ENCODE measurements at places on chromosomes 5 and 9. TPM values are rescaled to one million over a fixed set of nuclear protein-coding genes. Genes with fewer than 3 reads are reported as not detected.

DNA sequence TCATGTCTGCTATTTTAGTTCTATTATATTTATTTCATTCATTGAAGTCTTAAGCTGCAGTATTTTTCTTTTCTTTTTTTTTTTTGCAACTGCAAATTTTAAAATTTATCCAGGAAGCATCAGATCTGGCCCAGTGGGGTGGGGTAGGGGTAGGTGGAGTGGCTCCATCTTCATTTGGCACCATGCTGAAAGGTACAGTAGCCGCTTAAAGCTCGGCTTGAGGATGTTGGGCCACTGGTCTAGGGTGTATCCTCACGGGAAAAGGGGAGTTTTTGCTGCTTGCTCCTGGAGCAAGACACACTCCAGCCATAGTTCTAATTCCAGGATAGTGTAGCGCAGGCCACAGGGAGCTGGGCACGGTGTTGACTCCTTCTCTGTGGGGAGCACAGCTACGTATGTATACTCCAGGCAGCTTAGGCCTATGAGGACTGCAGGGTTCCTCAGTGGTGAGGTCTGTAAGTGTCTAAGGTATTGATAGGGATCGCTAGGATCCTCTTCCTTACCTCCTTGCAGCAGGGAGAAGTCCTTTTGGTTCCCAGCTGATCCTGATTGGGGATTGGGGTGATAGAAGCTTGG, 22.7 kb downstream of the RCL1 start:
- DNase-seq, result no peak

Gene NUTM2G
- polyA plus RNA-seq, result 1.6 TPM

Gene PRSS3
- polyA plus RNA-seq, result not detected

DNA sequence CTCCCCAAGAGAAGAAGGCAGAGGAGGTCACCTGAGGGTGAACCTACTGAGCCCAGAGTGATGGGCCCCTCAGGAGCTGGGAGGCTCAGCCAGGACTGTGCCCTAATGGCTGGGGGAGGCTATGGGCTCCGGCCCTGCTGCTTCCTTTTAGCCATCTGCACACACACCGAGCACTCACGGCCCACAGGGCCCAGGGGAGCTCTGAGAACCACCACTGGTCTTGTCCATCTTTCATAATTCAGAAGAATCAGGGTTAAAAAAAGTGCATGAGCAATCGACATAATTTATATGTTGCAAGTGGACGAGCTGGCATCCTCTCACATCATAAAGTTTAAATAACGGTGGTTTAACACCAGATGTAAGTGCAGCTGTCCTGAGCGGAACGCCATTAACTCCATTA, 162.1 kb downstream of the FSTL4 start:
- no peak for DNase-seq

Gene INSYN2B
- 0.19 TPM for polyA plus RNA-seq

Gene LCP2
- 7.4 TPM for polyA plus RNA-seq

Gene ZNF883
- polyA plus RNA-seq, result 3.7 TPM

DNA sequence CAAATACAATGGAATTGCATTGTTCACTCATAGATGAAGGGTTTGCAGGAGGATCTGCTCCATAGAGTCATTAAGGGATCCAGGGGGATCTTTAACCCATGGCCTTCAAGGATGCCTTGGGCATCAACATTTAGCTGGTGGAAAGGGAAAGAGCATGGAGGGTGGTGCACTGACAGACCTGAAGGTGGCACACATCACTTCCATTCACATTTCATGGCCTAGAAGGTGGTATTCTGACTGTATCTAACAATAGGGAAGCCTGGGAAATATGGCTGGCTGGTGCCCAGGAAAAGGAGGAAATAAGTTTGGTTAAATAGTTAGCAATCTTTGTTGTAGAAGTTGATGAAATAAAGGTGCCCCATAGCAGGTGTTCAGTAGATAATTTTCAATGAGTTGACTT, 230.2 kb downstream of the CD180 start:
- DNase-seq, result no peak

Gene CACFD1
- polyA plus RNA-seq, result 18.5 TPM

Gene GABRG2
- polyA plus RNA-seq, result not detected

Gene MARCHF6
- 99.4 TPM for polyA plus RNA-seq

DNA sequence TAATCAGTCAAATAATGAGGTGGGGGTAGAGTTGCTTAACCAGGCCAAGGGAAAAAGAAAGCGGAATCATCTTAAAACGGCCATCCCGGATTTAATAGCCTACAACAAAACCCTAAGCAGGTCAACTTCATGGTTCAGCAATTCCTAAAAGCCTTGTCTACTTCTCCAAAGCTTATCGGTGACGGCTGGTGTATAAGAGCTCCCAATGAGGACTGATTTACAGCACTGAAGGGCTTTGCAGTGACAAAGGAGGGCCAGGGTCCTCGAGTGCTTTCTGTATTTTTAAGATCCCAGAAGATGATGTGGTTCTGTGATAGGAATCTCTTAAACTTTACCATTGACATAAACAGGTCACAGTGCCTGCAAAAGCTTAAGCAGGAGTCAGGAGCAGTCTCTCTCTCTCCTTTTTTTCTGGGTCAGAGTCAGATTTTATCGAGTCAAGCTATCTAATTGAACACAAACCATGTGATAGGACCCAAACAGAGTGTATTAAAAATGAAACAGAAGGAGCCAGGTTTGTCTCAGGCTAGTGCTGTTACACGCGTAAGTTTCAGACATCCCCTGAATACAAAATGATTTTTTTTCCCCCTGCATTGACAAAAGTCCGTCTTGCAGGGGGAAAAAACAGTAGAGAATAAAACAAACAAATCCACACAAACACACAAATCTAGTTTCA, 663.6 kb upstream of the ZNF608 start:
- DNase-seq, result no peak

Gene CDH9
- polyA plus RNA-seq, result not detected

DNA sequence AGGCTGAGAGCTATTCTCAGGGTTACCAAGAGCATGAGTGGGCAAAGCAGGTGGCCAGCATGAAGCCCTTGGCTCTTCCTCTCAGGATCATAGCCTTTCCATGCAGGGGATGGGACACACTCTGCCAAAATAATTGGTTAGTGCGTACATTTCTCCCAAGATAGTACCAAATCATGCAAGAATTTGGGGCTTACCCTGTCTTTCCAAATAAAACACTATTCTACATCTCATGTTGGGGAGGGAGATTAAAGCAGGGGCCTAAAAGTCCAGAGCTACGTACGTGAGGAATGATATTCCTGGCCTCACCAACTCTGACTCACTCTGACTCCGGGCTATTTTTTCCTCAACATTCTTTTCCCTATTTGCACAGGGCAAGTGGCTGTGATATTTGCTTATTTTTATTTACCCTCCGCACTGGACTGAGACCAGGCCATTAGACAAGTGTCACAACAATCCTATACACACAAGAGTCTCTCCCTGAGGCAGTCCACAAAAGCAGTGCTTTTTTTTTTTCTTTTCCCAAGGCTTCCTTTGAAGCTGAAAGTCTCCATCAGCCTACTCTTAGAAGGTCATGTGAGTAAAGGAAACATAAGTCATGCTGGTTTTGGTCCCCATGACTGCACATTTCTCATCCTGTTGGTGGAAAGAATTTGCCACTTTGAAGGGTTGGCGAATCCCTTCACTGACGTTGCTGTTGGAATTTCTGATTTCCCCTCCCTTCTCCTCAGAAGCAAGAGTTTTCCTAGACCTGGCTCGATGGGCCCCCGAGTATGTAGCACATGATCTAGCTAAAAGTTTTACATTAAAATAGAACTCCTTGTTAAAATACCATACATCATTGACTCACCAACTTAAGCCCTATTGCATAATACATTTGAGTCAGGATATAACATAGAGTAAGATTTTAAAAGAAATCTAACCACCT, 40.0 kb downstream of the TMEM252 start:
- DNase-seq, result no peak

- DNase-seq, result no peak
Measured at GRCh38 chr9:131534721-131535237, 3.7 kb upstream of the UCK1 start.

GRCh38 chr5:80755626-80756025, 100.8 kb upstream of the DHFR start:
- DNase-seq, result no peak

Gene CLIC3
- polyA plus RNA-seq, result 0.54 TPM

GRCh38 chr9:109401169-109401989, 80.5 kb upstream of the EPB41L4B start:
- no peak for DNase-seq

Gene OTULINL
- 3.4 TPM for polyA plus RNA-seq

GRCh38 chr5:58335518-58335917, 124.4 kb downstream of the PLK2 start:
- no peak for DNase-seq

GRCh38 chr5:111960476-111961215, 203.7 kb upstream of the NREP start:
- DNase-seq, result no peak

- no peak for DNase-seq
Measured at GRCh38 chr5:68333649-68334552, 118.3 kb downstream of the PIK3R1 start.

Gene CNTFR
- polyA plus RNA-seq, result 53.8 TPM

DNA sequence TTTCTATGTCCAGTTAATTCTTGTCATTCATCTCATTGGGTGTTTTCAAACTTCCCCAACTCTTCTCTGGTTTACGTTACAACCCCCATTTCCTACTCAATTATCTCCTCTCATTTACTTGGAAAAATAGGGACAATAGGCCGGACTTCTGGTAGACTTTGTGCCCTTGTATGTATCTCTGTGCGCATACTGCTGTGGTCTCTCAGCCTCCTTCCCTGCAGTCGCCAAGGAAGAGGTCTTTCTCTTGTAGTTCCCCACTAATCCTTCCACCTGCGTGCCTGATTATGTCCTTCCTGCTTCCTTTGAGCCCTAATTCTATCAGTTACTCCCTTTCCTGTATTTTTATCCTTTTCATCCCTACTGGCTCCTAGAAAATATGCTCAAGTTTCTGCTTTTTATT, 176.3 kb downstream of the GDNF start:
- DNase-seq, result no peak

- DNase-seq, result no peak
Measured at GRCh38 chr5:90297045-90297764, 112.4 kb downstream of the CETN3 start.

GRCh38 chr9:124594225-124594624, 87.0 kb upstream of the NR5A1 start:
- DNase-seq, result no peak

DNA sequence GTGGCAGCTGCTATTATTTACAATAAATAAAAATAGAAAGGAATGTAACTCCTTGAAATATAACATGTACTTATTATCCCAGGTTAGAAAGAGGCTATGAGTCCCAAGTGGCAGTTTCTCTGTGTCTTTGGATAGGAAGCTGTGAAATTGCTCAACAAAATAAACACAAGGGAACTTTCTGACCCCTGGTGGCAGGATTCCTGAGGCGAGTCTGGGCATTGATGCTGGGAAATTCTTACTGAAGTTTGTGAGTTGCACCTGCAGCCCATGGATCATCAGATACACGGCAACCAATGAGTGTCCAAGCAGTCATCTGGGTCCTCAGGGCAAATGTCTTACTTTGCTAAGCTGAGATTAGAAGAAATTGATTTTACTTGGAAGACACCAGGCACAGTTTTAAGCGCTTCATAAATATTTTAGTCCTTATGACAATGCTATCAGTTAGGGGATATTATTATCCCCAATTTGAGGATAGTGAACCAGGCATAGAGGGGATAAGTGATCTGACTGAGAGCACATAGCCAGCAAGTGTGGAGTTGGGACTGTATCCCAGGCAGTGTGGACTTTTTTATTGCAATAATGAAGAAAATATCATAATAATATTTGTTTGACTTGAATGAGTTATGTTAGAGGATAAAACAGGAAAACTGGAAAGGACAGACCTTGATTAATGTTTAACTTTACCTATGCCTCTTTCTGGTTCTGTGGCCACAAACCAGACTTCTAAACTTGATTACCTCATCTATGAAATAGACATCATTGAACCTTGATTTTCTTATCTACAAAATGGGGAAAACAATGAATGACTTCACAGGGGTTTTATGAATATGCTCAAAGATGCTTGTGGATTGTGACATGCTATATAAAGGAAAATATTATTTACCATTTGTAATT, 265.5 kb upstream of the ADAMTSL1 start:
- peak; percentile 34 for DNase-seq

DNA sequence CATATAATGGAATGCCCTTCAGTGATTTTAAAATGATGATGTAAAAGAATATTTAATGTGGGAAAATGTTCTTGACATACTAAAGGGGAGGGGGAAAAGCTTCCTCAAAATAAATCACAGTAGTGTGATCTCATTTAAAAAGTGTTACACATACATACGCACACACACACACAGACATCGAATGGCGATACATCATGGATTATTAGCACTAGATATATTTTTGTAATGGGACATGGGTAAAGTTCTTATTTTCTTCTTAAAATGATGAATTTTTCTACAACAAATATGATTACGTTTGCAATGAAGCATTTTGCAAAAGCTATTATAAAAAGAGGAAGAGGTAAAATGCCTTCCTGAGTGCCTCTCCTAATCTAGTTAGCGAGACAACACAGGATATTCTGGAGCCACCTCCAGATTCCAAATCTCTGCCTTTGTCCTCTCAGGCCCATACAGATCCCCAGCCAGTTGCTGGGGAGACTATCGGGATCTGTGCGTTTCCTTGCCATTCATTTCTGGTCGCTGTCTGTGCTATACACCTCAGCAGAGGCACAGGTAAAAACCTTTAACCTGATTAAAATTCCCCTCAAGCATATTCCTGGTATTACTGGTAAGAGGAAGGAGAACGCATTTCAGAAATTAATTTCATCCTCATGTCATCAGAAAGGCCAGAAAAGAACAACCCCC, 69.6 kb downstream of the SLC28A3 start:
- DNase-seq, result no peak

DNA sequence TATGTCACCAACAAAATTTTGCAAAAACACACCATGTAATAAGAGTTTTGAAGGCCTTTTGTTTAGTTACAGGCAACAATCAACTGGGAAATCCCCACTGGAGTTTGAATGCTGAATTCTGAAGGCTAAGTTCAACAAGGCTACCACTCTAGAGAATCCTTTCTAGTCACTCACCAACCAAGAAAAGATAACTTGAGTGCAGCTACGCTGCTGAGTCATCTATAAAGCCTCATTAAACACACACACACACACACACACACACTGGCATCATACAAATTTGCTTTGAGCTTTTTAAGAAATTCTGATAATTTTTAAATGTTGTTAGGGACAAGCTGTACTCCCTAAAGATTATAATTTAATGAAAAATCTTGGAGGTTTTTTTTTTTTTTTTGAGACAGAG, 219.6 kb downstream of the DENND1A start:
- no peak for DNase-seq

GRCh38 chr5:158120760-158121159, 261.8 kb upstream of the CLINT1 start:
- no peak for DNase-seq

Gene CBY3
- polyA plus RNA-seq, result 0.61 TPM

DNA sequence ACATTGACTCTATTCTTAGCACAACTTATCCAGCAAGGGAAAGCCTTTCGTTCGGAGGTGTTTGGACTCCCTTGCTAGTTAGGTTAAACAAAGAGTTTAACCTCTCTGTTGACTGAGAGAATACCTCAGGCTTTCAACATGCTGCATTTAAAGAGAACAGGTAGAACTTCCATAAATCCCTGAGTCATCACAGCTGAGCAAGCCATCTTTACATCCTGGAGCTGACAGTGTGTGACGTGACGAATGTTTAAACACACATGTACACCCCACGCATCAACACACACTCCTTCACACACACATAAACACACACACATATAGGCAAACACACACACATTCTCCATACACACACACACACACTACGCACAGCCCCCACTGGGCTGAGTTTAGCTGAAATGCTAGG, 152.8 kb downstream of the ADAMTS12 start:
- no peak for DNase-seq

Measured in hindlimb muscle (tissue), 1 donor.